ENCODE measurements at places on chromosomes 1 and 21.

- no peak for DNase-seq
Measured at GRCh38 chr1:208538587-208538986, 294.4 kb upstream of the PLXNA2 start.

GRCh38 chr1:206560007-206560716 lies 52.1 kb downstream of the EIF2D start:
- DNase-seq = no peak

DNA sequence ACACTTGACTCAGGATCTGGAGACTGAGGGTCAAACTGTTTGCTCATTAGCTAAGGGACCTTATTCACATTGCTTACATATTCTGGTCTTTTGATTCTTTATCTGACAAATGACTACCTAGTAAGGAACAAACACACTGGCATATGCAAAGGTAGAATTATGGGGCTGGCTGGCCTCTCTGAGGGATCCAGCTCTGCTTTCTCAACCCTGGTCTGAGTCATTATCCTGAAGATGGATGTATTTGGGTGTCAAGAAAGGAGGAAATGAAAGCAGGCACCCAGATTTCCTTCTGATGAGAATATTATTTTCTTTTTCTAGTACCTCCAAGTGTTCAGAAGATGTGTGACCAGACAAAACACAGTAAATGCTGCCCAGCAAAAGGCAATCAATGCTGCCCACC lies 6.0 kb downstream of the SMCP start:
- no peak for DNase-seq

GRCh38 chr1:24748191-24749121 lies 3.2 kb downstream of the CLIC4 start:
- DNase-seq = no peak

- DNase-seq = no peak
Measured at GRCh38 chr1:216140730-216141524, 282.3 kb downstream of the USH2A start.

- no peak for DNase-seq
Measured at GRCh38 chr1:214164173-214164572, 116.8 kb upstream of the SMYD2 start.

DNA sequence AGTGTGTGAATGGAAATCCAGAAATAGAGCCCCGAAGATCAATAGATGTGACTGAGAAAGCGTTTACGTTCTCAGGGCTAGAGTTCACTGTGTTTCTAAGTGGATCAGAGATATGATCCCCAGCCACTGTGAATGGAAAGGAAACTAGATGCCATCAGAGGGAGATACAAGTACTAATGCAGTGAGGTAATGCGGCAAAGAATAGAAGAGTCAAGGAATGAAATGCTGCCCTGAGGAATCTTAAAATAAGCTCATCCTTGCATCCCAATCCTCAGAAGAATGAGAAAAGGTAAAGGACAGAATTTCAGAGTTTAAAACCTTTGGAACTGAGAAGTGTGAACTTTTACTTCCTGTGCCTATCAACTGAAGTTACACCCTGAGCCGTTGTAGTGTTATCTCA lies 165.5 kb upstream of the ESRRG start:
- no peak for DNase-seq

GRCh38 chr1:1072849-1073742 lies 1.0 kb downstream of the RNF223 start:
- no peak for DNase-seq

DNA sequence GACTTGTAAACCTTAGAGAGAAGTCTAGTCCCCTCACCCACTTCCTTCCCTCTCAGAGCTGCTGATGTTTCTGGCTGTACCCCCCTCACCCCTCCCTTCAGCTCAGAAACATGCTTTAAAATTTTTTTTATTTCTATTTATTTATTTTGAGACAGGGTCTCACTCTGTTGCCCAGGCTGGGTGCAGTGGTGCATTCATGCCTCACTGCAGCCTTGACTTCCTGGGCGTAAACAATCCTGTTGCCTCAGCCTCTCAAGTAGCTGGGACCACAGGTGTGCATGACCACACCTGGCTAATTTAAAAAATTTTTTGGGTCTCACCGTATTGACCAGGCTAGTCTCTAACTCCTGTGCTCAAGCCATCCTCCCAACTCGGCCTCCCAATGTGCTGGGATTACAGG lies 2.9 kb upstream of the WNT2B start:
- no peak for DNase-seq

- no peak for DNase-seq
Measured at GRCh38 chr1:179190861-179191260, 38.6 kb downstream of the ABL2 start.

- DNase-seq = no peak
Measured at GRCh38 chr21:45048968-45049367, 25.4 kb upstream of the ADARB1 start.

- DNase-seq = no peak
Measured at GRCh38 chr1:181936269-181936668, 125.2 kb downstream of the ZNF648 start.

DNA sequence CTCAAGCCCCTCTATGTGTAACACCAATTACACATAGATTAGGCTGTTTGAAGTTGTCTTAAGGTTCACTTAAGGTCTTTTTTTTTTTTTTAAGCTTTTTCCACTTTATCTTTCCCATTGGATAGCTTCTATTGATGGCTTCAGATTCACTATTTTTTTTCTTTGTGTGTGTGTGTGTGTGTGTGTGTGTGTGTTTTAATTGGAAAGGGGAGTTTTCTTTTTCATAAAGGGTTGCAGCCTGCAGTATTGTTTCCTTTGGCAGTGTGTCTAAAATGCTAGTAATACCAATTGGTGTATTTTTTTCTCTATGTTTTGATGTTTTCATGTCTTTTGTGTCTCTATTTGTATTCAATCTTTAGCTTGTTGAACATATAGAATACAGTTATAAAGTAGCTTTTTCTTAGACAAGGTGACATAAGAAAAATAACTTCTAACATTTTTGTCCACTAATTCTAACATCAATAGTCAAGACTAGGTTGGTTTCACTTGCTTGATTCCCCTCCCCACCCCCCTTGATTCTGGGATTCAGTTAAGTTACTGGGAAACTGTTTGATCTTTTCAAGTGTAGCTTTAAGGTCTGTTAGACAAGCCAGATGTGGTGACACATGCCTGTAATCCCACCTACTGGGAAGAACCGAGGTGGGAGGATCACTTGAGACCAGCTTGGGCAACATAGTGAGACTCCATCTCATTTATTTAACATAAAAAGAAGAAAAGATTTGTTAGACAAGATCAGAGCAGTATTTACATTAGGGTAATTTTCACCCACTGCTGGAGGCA lies 21.4 kb downstream of the PRRC2C start:
- no peak for DNase-seq

DNA sequence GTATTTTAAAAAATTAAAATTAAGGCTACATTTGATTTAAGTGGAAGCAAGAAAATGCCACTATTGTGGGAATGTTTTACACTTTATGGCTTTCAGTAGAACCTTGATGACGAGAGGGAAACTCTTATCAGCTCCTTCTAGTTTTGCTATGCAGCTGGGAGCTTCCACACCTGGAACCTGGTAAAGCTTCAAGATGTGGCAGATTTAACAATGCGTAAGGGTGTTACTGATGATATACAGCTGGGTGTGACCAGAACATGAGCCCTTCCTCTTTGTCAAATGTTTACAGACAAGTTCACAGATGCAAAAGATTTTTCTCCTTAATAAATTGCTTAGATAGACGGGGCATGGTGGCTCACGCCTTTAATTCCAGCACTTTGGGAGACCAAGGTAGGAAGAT lies 20.3 kb downstream of the TTC13 start:
- DNase-seq = no peak

DNA sequence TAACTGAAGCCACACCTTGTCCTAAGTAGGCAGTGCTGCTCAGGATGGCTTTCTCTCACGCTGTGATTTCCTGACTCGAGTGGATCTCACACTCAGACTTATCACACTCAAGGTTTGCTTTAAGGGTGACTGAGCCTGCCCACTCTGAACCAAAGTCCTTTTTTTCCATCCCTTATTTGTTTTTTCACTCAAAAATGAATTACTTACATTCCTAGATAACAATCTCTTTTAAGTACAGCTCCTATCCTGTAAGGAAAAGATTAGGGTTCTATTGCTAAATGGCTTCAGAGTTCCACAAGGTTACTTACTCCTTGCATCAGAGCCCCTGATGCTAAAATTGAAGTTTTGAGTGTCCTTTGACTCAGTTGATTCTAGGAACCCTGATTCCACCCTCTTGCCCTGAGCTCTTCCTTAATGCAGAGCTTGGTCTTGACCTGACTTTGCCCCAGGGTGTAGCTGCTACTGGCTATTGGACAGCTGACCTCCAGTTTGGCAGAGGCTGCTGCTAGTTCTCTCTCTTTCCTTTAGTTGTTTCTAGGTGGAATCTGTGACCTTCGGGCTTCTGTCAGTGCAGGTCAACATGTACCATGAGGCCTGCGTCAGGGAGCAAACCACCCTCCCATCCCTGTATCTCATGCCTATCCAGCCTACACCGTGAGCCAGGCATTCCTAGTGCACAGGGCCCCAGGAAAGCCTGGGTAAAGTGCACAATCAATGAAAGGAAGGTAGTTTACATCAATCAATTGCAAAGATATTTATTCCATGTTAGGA lies 80.1 kb upstream of the CD55 start:
- DNase-seq = peak; percentile 86

DNA sequence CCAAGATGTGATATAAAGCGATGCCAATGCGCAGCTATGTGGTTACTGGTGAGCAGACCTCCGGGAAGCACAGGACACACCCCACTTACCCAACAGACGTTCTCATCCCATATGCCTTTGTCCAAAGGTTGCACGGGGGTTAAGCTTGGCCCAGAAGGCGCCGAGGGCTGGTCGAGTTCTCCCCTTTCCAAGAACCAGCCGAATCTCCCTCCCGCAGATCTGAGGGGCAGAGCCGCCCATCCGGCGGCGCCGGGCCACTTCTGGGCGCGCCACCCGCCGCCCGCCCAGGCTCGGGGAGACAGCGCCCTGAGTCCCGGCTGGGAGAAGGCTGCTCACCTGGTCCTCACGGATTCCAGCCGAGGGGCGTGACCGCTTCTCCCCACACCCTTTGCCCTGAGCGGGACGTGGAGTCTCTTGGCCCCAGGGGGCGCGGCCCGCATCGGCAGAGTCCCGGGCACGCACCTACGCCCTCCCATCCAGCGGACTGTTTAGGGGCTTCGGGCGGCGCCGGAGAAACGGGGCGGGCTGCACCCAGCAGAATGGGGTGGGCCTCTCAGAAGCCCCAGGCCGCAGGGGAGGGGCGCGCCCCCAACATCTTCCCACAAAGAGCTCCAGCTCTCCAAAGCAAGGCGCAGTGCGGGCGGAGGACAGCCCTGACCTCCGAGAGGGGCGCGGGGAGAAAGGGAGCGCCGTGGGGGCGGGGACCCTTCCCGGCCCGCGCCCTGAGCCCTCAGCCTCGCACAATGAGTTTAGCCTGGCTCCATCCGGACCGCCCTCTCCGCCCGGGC lies 615 bp downstream of the GPR161 start:
- peak; percentile 72 for DNase-seq

DNA sequence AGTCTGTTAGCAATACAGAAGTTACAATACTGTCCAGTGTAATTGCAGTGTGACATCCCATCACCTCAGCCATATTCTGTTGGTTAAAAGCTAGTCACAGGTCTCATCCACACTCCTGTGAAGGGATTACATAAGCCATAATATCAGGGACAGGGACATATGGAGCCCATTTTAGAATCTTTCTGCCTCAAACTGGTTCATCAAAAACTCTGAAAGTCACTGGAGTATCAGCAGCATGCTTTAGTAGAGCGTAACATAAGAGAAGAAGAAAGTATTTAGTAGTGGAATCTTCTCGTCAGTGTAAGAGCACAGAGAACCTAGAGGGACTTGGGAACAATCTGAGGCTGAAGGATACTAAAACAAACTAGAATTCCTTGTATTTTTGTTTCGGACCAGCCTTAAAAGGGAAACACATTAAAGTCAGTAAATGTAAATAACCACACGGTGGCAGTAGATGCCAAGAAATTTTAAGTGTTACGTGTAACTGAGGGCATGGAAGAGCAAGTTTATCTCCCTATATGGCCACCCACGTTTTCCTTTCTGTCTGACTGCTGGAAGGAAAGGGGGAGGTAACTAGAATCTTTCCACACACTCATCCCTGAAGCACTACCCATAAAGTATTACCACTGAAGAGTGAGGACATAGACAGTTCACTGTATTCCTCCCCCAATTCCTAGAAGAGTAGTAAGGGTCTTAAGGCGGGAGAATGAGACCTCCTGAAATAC lies 41.6 kb upstream of the AGL start:
- DNase-seq = peak; percentile 71

DNA sequence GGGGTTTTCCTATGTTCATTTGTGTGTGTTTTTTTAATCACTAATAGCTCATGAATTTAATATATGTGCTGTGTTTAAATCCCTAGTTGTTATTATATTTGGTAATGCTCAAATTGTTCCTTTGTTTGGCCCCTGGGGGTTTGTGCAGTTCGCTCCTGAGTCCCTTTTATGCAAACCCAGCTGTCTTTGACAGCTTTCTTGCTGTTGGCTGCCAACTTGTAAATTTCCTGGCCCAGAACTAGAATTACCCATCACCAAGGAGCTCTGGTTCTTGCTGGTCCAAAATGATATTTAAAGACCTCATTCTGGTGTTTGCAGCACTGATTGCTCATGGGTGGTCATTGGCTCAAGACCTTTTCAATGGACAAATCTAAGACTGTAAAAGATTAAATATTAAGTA lies 39.6 kb upstream of the PGBD5 start:
- DNase-seq = no peak

- peak; percentile 38 for DNase-seq
Measured at GRCh38 chr1:112703706-112704105, 3.2 kb downstream of the RHOC start.

- no peak for DNase-seq
Measured at GRCh38 chr1:9853249-9853595, 29.5 kb upstream of the CLSTN1 start.

DNA sequence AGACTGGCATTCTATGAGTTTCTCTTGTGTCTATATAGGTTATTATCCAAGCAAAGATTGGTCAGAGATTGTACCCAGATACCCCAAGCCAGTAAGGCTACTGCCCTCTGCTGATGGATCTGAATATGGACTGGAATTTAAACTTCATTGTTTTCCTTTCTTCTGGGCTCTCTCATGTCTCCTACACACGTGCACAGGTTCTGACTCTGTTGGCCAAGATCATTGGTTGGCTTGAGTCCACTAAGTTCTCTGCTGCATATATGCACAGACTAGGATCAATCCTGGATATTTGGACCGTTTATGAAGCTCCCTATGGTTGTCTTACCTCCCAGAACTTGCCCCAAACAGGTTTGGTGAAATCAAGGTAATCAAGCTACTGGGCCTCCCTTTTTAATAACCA lies 69.7 kb downstream of the CC2D1B start:
- no peak for DNase-seq

DNA sequence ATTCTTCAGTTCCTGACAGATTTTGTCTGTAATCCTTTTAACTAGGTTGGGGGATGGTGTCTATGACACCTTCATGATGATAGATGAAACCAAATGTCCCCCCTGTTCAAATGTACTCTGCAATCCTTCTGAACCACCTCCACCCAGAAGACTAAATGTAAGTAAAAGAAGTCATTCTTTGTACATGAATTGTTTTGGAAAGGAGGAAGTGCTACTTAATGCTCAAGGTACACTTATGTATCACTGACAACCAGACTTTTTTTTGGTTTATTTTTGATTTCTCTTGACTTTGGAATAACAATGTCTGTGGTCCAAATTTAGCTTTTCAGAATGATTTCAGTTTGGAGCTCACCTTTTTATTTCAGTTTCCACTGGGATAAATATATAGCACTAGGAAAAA lies 2.3 kb downstream of the DYRK3 start:
- no peak for DNase-seq

GRCh38 chr1:203476216-203476814 lies 709 bp downstream of the PRELP start:
- DNase-seq = no peak

GRCh38 chr1:194903524-194903923 lies 1704.7 kb downstream of the KCNT2 start:
- DNase-seq = no peak
